ENCODE measurements at places on chromosomes 2 and 18.

GRCh38 chr2:109081374-109081773, 47.6 kb upstream of the SH3RF3 start:
- no peak for DNase-seq

- no peak for DNase-seq
Observed at GRCh38 chr18:53509886-53510285, 714.6 kb downstream of the MBD2 start.

- no peak for DNase-seq
Observed at GRCh38 chr18:35851286-35851970, 121.1 kb upstream of the RMP24 start.

DNA sequence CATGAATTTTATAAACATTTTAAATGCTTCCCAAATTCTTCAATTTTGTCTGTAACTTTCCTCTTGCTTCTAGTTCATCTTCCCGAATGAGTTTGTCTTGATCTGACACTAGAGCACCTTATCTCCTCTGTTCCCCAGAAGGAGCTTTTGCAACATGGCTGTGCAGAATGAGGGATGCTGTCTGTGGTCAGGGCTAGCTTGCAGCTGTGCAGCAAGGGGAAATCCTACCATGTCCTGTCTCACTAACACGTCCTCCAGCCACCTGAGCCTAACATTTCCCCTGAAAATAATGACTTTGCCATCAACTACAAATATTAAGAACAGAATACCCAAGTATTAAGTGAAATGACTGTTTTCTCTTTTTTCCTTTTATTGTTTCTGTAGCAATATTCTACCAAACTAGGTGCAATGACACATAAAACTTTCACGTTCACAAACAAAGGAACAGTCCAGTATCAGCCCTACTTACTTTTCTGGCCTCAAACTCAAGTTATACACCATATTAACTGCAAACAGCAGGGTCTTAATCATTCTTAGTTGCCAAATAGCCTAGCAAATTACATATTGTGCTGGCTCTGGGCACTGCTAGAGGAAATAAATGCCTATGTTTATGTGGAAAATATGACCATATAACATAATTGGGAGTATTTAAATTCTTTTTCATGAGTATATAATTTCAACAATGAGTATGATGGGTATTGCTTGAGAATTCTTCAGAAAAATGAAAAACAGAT, 423.3 kb downstream of the CMPK2 start:
- DNase-seq: no peak

DNA sequence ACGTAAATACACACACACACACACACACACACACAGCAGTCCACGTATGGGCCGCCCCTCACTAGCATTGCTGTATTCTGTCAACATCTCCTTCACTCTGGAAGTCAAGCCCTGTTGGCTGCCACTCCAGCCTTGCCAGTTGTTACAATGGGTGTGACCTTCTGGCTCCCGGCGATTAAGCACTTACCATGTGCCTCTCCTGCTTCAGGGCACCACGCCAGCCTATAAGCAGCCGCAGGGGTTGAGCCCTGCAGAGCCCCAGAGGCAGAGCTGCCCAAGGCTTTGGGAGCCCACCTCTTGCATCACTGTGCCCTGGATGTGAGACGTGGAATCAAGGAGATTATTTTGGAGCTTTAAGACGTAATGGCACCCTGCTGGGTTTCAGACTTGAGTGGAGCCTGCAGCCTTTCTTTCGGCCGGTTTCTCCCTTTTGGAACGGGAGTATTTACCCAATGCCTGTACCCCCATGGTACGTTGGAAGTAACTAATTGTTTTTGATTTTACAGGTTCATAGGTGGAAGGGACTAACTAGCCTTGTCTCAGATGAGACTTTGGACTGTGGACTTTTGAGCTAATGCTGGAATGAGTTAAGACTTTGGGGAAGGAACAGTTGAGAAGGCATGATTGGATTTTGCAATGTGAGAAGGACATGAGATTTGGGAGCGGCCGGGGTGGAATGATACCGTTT, 54.5 kb upstream of the ROCK2 start:
- no peak for DNase-seq

GRCh38 chr18:57428221-57429150, 6.7 kb upstream of the ONECUT2 start:
- no peak for DNase-seq

DNA sequence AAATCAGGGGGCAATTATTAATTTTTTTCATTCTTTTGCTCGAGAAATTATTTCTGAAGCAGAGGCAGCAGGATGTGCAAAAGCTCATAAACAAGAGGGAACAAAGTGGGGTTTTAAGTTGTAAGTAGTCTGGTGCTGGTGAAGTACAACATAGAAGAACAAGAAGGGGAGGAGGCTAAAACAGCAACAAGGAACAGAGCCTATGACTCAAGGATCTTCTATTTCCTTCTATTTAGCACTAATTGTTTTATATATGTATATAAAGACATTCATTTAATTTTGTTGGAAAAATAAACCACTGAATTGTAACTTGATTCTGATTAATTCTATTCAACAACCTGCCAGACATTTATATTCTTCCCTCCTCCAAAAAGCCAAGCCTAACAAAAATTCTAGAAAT, 35.0 kb downstream of the YES1 start:
- DNase-seq: peak; percentile 49

- DNase-seq: no peak
Observed at GRCh38 chr2:72139874-72140620, 7.6 kb downstream of the CYP26B1 start.

DNA sequence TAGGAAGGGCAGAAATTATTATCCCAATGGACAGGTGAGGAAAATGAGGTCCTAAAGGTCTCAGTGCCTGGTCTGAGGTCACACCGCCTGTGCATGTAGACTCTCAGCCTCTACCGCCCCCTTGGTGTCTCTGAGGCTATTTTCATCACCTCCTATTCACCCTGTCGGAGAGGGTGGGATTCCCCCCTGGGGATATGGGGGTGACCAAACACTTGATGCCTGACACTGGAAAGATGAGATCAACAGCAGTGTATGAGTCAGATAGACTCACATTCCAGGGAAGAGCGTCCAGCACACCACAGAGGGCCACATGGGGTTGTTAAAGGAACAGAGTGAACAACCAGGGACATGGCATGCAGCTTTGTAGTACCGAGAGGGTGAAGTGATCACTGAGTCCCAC, 199.7 kb downstream of the SMAD2 start:
- DNase-seq: no peak

GRCh38 chr18:11114653-11115052, 34.7 kb downstream of the PIEZO2 start:
- peak; percentile 42 for DNase-seq

GRCh38 chr2:175002547-175003274, 2.5 kb downstream of the CHN1 start:
- no peak for DNase-seq

DNA sequence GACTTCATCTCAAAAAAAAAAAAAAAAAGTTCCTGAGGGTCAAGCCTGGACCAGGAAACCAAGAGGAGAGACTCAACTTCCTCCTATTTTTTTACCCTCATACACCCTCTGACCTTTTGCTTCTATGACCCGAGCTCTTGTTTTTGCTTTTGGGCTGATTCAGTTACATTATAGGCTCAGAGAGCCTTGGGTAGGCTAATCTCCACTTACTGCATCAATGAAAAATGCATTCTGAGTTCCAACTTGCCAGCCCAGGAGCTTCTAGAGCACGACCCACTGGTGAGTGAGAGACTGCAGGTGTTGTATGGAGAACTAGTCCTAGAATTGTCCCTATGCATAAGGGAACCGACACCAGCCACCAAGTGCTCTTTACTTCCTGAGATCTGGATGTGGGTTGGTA, 91.1 kb downstream of the CABLES1 start:
- DNase-seq: peak; percentile 52

DNA sequence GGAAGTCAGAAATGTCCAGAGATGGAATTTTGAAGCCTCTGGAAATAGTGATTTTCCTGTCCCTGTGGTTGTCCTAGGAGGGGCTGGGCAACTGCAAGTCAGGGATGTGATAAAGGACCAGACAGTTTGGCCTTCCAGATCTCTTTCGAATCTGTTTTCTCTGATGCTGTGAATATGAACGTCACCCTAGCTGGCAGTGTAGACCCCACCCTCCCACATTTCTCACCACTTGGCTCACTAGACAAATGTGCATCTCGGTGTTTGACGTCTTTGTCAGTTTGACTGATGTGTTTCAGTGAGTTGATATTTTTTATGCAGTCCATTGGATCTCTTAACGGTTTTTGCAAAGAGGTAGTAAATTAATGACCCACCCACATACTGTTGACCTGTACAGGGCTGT, 301.2 kb downstream of the TNS1 start:
- no peak for DNase-seq

DNA sequence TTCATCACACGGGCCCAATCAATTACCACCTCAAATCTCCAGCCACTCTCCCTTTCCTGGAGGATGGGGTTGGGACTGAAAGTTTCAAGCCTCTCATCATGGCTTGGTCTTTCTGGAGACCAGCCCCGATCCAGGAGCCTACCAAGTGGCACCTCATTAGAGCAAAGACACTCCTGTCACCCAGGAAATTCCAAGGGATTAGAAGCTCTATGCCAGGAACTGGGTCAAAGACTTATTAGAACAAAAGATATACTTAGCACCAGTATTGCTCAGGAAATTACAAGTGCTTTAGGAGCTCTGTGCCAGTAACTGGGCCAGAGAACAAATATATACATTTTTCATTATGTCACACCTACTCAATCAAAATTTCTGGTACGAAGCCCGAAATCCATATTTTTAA, 14.3 kb downstream of the SLC25A52 start:
- no peak for DNase-seq

DNA sequence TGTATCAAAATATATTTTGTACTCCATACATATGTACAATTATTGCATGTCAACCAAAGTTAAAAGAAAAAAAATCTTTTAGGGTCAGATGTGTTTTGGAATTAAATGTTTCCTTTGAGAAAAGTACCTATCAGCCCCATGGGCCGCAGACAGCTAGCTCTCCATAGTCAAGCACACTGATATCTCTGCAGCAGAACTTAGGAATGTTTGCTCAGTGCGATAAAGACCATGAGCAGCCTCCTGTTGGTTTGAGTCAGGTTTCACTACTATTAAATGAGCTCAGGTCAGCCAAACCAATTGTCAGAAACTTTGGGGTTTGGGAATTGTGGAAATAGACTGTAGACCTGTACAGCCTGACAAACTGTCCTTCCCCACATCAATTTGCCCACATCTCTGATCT, 33.7 kb downstream of the LCT start:
- no peak for DNase-seq

GRCh38 chr2:223460209-223460608, 142.0 kb downstream of the SCG2 start:
- DNase-seq: no peak

DNA sequence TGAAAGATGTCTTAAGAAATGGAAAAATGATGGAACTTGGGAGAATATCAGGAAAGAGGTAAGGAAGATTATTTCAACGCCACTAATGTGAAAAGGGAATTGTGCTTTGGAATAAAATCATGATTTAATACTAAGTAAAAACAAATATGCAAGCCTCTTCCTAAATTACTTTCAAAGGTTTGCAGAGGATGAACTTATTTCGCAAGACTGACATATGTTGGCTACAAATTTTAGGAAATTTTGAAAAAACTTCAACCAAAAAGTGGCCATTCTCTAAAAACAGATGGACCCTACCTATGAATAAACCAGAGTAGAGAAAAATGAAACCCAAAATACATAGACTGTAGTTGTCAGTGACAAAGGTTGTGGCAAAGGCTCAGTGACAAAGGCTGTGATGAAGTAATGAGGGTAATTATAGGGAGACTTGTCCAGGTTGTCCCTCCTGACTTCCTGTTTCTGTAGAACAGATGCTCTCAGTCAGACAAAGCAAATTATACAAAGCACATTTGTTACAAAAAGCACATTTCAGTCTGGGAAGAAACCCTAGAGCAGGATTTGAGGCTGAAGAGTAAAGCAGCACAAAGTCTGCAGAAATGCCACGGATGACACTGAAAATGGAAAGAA, 39.5 kb downstream of the SFT2D3 start:
- no peak for DNase-seq

- DNase-seq: no peak
Observed at GRCh38 chr2:120498121-120498520, 152.2 kb downstream of the INHBB start.

GRCh38 chr2:133061874-133062593, 392.0 kb upstream of the LYPD1 start:
- DNase-seq: no peak

DNA sequence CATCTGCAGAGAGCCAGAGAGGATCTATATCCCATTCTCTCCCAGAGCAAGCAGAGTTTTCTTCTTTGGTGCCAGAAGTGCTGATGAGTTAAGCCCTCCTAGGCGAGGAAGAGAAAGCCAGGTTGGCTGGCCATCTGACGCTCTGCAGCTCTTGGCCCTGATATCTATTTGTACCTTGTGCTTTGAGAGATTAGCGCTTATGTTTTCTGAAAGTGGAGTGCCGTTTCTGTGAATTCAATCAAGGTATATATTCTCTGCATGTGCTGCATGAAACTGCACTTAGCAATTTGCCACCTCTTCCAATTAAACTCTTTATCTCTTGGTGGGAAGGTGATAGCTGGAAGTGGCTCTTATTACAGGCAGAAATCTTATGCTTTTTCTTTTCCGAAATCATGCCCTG, 177.5 kb downstream of the LPIN1 start:
- no peak for DNase-seq

DNA sequence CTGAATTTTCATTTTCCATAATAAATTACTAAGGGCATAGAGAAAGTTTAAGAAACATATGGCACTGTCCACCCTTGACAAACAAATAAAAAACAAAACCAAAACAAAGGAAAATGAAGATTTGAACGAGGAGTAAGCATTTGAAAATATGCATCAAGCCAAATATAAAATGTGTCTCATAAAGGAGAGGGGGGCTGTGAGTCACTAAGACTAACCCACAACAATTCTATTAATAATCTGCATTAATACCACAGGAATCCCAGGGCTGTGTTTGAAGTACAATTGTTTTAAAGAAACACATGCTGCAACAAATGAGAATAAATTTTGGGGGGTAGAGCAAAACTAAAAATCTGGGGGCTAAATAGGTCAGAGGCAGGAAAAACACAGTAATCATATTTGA, 53.8 kb upstream of the STK17B start:
- no peak for DNase-seq

GRCh38 chr2:62505109-62505749, 766 bp downstream of the TMEM17 start:
- DNase-seq: no peak

- peak; percentile 95 for DNase-seq
Observed at GRCh38 chr2:120735746-120736170, at the start of gene GLI2. Gene GLI2, plus strand, starts transcription at chr2:120735868. Its CDS starts 61,453 bp downstream, at chr2:120797321.

GRCh38 chr18:3499501-3499900, 49.5 kb downstream of the TGIF1 start:
- no peak for DNase-seq

DNA sequence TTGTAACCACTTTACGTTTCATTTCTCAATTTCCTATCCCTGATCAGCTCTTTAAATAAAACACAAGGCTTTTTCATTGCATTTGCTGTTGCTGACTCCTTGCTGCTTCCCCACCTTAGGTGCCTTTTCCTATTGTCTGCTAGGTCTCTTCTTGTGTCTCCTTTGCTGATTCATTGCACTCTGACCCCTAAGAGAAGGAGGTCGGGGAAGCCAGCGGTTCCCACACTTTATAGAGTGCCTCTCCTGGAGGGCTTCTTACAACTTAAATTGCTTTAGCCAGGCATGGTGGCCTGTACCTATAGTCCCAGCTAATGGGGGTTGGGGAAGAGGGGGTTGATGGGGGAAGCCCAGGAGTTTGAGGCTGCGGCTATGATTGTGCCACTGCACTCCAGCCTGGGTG, 495.0 kb downstream of the DLGAP1 start:
- no peak for DNase-seq
